ENCODE measurements at places on chromosomes 5 and 9.

DNA sequence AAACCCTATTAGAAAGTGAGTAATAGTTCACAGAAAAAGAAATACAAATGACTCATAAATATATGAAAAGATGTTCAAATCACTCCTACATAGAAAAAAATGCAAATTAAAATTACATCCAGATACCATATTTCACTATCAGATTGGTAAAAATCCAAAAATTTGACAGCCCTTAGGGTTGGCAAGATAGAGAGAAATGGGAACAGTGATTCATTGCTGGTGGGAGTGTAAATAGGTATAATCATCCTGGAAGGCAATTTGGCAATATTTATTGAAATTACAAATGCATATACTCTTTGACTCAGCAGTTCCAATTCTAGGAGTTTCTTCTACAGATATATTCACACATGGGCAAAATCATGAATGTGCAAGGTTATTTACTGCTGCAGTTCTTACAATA is 273.5 kb downstream of the NR2F1-AS1 start:
- DNase-seq: no peak

GRCh38 chr5:51131266-51131665 is 252.0 kb upstream of the ISL1 start:
- no peak for DNase-seq

- DNase-seq: no peak
Measured at GRCh38 chr5:54329731-54330709, 19.6 kb upstream of the ARL15 start.

DNA sequence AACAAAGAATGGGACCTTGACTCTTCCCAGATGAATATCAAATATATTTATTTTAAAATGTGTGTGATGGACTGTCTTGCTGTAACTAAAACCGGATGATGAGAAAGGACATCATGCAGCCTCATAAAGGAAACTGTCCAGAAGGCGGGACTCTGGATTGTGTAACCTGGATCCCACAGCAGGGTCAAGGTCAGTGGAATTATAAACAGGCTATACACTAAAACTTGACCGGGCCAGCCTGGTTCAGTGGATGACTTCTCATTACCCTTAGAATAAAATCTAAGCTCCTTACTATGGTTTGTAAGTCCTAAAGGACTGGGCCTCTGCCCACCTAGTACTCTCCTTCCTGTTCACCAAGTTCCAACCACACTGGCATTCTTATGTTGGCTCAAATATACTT is 280.3 kb downstream of the ELAVL2 start:
- DNase-seq: no peak

DNA sequence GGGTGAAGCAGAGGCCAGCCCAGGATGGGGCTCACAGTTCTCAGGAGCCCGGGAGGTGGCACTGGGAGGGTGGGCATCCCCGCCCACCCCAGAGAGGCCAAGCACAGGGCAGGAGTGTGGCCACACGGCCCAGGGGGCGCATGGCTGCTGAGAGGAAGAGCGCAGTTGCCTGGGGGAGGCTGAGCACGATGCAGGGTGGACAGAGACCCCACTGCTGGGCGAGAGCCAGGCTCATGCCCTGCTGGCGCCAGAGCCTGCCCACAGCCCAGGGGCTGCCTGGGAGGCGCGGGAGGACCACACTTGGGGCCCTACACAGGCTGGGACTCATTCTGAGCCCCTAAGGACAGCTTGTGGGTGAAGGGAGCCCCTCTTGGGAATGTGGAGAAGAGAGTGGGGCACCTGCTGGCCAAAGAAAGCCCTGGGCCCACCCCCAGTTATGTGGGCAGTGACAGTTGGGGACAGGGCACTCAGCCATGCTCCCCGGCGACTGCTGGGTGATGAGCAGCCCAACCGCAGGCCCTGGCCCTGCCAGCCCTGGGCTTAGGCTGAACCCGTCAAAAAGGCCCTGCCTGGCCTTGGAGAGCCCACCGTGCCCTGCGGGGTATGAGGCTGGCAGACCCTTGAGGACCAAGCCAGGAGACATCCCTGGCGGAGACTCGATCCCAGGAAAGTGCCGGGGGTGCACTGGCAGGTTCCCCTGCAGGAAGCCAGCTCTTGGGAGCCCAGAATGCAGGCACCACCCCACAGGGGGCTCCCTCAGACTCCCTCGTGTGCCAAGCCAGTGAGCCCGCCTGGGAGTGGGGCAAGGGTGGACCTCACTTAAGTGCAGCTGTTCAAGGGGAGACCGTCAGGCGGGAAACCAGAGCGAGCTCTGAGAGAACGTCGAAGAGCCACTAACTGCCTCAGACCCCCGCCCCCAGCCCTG is 21.6 kb upstream of the CAMSAP1 start:
- DNase-seq: no peak

- DNase-seq: no peak
Measured at GRCh38 chr9:114261026-114261425, 61.9 kb upstream of the ORM1 start.

GRCh38 chr5:16970826-16971225 is 34.7 kb upstream of the MYO10 start:
- no peak for DNase-seq

DNA sequence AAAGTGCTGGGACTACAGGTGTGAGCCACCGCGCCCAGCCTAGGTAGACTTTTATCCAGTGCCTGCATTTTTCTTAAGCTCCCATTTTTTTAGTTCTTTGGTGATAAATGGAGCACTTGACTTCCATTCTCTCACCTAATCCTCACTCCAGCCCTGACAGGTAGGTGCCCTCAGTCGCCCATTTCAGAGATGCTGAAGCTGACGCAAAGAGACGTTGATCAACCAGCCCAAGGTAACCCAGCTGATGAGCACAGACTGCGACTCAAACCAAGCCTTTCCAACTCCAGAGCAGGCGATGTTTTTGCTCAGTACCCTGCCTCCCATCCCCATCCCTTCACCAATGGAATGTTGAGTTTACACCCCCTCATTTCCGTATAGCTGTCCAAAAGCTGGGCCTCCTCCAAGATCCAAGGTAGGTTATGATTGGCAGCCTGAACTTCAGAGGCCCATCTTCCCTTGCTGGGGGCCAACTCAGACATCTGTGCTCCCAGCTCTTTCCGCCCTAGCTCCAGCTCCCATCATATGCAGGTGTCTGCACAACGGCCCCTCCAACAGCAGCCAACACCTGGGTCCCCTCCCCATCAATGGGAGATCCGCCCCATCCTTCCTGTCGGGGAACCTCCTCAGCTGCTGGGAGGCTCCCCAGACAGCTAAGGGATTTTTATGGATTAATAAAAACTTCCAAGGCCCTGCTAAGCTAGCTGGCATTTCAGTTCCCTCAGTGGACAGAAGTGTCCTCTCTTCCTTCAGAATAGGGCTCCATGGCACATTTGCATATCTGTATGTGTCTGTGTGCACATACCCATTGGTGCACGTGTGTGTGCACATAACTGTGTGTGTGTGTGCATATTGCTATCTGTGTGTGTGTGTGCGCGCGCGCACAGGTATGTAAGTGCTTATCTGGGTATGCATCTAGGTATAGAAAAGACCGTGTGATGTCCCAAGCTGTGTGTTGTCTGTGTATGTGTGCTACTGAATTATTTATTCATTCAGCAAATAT is 39.3 kb upstream of the VDAC1 start:
- no peak for DNase-seq

- DNase-seq: no peak
Measured at GRCh38 chr9:13590996-13591395, 311.5 kb upstream of the MPDZ start.

All from head of caudate nucleus (tissue), 42 donors.